CD4-positive, alpha-beta T cell treated with Interleukin-4 for 4 hours (primary cell): ENCODE measurements at places on chromosomes 5 and 9.

- DNase-seq: no peak
These were observed 80.5 kb downstream of the FNBP1 start for GRCh38 chr9:129962451-129962864.

DNA sequence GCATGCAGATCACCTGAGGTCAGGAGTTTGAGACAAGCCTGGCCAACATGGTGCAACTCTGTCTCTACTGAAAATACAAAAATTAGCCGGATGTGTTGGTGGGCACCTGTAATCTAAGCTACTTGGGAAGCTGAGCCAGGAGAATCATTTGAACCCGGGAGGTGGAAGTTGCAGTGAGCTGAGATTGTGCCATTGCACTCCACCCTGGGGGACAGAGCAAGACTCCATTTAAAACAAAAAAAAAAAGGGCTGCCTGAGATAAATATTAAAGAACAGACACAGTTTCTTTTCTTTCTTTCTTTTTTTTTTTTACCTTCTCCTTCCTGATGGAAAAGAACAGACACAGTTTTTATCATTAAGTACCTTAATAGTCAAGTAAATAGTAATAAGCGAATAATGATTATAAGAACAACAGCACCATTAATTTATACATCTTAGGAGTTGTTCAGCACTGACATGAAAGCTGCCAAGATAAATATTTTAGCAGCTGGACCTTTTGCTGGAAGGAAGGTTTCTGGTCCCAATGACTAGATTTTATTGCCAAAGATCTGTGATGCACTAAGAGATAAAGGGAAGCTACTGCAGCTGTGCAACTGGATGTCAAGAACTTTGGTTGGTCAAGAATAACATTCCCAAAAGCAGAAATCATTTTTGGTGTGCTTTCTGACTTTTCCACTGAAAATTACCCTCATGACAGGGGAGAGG, 7.0 kb downstream of the CENPP start:
- no peak for DNase-seq

DNA sequence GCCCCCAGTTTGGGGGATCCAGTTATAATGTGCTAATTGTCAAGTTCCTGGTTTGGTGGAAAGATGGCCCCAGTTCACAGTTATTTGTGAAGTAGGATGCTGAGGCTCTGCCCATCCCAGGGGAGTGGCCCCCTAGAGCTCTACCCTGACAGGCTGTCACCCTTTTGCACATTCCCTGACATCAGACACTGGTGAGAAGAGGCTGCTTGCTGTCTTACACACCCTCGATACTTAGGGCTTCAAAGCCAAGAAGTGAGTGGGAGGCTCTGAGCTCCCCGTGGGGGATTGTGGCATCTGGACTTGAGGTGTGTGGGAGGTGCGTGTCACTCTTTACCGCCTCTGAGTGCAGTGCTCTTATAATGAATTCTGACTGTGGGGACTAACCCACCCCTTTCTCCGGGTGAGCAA, 168.5 kb downstream of the DOCK2 start:
- peak; percentile 9 for DNase-seq

DNA sequence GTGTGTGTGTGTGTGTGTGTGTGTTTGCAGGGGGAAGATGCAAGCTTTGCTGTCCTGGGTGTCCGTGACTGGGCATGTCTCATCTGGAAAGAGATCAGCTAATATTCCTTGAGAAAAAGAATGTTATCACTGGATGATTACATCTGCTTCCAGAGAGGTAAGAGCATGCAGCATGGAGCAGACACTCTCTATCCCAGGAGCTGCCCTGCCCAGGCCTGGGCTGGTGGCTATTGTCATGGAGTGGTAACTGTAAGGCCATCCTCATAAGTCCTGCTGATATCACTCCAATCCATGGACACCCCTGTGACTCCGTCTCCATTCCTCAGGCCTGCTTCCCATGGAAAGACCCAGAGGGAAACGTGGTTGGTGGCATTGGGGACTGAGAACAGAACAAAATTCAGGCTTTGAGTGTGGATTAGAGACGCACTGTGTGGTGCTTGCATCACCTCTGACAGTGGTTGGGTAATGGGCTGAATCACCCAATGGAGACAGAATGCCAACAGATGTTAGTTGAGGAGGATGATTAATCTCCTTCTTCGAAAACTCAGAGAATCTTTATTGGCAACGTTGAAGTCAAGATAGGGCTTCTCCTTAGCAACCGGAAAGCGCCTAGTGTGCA, 52.0 kb upstream of the KCNIP1 start:
- DNase-seq: no peak

DNA sequence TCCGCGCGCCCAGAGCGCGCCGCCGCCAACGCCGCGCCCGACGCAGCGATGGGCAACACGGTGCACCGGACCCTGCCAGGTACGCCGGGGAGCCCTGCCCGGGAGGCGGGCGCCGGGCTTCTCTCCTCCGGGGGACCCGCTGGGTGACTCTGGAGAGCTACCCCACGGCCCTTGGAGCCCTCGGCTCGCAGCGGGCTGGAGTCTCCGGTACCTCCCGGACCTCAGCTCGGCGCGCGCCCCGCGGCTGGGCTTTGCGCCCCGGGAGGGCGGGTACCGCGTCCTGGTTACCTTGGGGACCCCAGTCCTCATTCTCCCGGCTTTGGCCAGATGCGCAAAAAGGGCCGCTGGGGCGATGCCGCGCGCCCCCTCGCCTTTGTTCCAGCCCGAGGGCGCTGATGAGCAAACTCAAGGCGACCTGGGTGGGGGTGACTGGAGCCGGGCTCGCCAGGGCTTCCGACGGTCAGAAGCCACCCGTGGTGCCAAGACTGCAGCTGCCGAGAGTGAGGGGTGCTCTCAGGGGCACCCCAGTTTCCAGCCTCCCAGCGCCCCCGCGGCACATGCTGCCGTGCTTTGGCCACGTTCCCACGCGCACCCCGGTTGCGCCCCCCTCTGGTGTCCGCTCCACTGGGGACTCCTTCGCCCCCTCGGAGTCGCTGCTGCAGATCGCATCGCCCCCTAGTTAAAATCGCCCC, 442 bp downstream of the NEURL1B start:
- no peak for DNase-seq

DNA sequence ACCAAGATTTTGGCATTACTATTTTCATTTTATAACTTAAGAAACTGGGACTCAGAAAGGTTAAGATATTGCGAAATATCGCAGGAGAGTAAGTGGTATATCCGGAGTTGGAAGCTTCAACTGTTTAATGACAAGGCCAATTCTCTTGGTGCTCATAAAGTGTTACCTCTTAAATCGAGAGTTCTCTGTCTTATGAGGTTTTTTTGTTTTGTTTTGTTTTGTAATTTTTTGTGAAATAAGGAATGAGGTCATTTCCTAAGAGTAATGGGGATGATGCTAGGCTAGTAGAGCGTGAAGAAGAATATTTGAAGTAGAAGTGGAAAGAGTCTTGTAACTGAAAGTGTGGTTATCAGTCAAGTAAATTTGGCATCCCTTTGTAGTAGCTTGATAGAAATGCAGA, 183.2 kb upstream of the DAB2 start:
- DNase-seq: no peak

- DNase-seq: no peak
These were observed 60.6 kb downstream of the DIAPH1 start for GRCh38 chr5:141558150-141558549.

DNA sequence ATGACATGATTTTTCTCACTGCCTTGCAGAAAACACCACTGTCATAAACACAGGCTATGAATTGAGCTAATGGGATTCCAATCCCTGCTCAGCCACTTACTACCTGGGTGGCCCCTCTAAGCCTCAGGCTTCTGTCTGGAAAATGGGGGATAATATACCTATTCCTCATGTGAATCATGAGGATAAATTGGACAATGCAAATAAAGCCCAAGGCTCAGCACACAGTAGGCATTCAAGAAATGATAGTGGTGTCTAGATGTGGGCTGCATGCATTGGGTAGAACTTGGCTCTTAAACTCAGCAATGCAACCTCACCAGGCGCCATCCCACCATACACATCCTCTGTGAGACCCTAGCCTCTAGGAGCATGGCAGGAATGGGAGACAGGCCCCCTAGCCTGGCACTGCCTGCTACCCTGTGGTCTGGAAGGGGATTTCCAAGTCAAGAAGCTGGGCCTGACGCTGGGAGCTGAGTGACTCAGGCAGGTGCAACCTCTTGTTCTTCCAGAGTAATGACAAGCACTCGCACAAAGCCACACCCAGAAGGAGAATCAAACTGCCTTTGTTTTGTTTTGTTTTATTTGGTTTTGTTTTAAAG, 2.3 kb upstream of the TNIP1 start:
- peak; percentile 92 for DNase-seq

- DNase-seq: no peak
These were observed 34.4 kb downstream of the RABGAP1 start for GRCh38 chr9:122975196-122975595.

- no peak for DNase-seq
These were observed 27.2 kb upstream of the SCGB3A1 start for GRCh38 chr5:180618487-180618828.

- no peak for DNase-seq
These were observed 25.4 kb upstream of the EXOC3 start for GRCh38 chr5:417301-418161.

GRCh38 chr5:54760182-54760935, 225.0 kb downstream of the ESM1 start:
- DNase-seq: no peak
